ENCODE measurements at places on chromosomes 5 and 9.

- DNase-seq: peak; percentile 73
These were observed 25.8 kb downstream of the FPGS start for GRCh38 chr9:127828262-127829031.

- no peak for DNase-seq
These were observed 21.6 kb downstream of the DAB2IP start for GRCh38 chr9:121672986-121673385.

- DNase-seq: no peak
These were observed 59.9 kb downstream of the SERINC5 start for GRCh38 chr5:80195837-80196400.

GRCh38 chr9:94528886-94529285 is 26.0 kb upstream of the PCAT7 start:
- no peak for DNase-seq

- no peak for DNase-seq
These were observed 3.7 kb upstream of the PCDH1 start for GRCh38 chr5:141881886-141882285.

GRCh38 chr9:127955294-127956015 is 17.8 kb upstream of the DPM2 start:
- peak; percentile 40 for DNase-seq

DNA sequence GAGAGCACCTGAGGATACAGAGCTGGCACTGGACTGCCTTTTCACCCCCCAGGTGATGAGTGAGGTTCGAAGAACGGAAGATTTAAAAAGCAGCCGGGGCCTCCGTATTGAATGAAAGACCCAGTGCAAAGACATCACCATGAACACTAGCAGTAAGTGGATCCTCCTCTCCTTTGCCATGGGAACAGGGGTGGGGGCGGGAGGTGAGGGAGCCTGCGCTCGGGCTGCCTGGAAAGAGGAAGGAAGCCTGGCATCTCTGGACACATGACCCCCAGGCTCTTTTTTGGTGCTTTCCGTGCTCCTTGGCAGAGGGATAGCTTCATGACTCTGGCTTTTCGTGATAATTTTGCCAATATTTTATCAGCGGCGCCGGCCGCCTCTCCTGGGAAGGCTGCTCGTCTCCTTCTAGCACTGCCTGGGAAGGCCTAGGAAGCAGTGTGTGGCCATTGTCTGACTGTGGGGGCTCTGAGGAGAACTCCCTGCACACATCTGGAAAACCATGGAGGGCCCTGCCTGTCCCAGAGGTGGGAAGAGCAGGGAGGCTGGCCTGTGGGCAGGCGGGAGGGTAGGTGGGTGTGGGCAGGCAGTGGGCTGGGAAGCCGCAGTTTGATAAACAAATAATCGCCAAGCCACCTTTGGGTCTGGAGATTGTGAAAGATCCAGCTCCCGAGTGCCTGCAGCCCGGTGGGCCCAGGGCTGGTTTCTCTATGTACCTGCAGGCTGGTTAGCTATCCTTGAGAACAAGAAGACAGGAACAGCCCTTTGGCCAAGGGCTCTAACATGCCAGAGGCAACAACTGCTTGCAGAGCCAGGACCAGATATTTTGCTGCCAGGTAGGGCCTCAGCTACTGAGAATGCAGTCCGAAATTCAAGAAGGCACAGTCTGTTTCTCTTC is 911 bp downstream of the ABLIM3 start:
- peak; percentile 62 for DNase-seq

- no peak for DNase-seq
These were observed 71.4 kb downstream of the SERINC5 start for GRCh38 chr5:80184235-80185023.

All from cardiac fibroblast (primary cell).